CD4-positive, alpha-beta T cell (primary cell): ENCODE measurements at places on chromosomes 1 and 21. TPM values are rescaled to one million over a fixed set of nuclear protein-coding genes. Genes with fewer than 3 reads are reported as not detected.

DNA sequence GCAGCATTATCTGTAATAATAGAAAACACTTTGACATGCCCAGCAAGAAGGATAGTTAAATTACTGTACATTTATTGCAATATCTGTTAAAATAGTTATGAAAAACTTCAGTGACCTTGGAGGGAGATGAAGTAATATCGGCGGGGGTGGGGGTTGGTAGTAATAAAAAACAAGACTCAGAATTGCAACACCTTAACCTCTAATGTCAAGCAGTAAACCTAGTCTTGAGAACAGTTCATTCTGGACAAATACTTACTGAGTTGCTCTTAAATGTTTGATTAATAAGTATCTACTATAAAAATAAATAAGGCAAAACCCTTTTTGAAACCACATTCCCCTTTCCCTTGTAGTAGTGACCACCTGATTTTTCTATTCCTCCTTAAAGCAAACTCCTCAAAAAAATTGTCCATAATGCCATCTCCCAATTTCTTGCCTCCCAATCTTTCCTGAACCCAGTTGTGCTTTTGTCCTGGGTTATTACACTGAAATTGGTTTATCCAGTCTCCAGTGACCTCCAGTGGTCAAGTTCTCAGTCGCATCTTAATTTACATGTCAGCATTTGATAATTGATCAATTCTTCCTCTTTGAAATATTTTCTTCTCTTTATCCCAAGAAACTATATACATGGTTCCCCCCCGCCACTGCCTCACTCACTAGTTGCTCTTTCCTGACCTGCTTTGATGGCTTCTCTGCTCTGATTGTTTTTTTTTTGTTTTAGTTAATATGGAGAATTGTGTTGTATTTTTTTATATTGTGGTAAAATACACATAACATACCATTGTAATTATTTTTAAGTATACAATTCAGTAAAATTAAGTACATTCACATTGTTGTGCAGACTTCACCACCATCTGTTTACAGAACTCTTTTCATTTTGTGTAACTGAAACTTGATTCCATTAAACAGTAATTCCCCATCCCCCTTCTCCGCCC is 36.8 kb downstream of the RAP1A start:
- H3K27ac ChIP-seq = no peak overlapping the region
- no peak overlapping the region for H3K4me3 ChIP-seq
- H3K4me1 ChIP-seq = peaks cover 30% of the 10 kb centered on the region
- DNase-seq = no peak

DNA sequence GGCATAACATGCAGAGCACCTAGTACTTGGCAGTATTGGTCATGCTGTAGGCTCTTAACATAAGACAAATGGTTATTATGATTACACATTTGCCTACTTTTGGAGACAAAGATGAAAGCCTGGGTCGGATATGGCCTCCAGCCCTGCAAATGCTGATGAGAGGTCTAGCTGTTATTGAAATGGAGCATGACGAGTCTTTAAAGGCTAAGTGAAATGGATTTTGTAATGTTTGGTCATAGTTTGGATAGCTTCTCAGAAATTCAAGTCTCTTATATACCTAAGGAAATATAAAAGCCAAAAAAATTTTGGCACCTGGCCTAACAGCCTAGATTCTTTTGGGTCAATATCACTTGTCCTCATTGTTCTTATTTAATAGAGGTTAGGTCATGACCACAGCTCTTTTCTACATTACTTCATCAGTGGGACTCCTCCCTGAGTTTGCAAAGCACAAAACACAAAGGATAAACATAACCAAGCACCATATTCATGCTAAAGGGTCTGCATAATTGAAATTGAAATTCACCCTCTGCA is 69.2 kb upstream of the WLS start:
- H3K27me3 ChIP-seq = no peaks in the 10 kb centered on the region
- H3K36me3 ChIP-seq = no peaks in the 10 kb centered on the region
- DNase-seq = no peak
- H3K4me3 ChIP-seq = no peak overlapping the region
- no peak overlapping the region for H3K27ac ChIP-seq
- no peaks in the 10 kb centered on the region for H3K4me1 ChIP-seq

DNA sequence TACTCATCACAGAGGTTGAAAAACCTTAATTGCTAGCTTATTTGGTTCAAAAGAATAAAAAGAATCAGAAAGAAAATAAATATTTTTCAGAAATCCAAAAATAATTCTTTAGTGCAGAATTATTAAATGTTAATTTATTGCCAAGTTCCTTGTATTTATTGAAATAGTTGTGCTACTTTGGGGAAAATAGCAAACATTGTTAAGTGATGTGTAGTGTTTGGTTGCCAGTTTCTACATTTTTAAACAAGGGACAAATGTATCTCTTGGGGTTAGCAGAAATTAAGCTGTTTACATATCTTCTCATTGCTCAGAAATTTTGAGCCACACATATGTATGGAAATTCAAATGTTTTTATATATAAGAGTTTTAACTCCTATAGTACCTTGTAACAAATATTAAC is 775.0 kb downstream of the USP25 start:
- no peak overlapping the region for H3K4me3 ChIP-seq
- H3K4me1 ChIP-seq = no peaks in the 10 kb centered on the region
- H3K36me3 ChIP-seq = no peaks in the 10 kb centered on the region
- no peak overlapping the region for H3K27ac ChIP-seq

GRCh38 chr1:27444632-27445031 is 45.3 kb downstream of the WASF2 start:
- no peaks in the 10 kb centered on the region for H3K27me3 ChIP-seq
- peaks cover 11% of the 10 kb centered on the region for H3K4me1 ChIP-seq
- no peak overlapping the region for H3K27ac ChIP-seq
- H3K36me3 ChIP-seq = peaks cover 19% of the 10 kb centered on the region
- DNase-seq = no peak

DNA sequence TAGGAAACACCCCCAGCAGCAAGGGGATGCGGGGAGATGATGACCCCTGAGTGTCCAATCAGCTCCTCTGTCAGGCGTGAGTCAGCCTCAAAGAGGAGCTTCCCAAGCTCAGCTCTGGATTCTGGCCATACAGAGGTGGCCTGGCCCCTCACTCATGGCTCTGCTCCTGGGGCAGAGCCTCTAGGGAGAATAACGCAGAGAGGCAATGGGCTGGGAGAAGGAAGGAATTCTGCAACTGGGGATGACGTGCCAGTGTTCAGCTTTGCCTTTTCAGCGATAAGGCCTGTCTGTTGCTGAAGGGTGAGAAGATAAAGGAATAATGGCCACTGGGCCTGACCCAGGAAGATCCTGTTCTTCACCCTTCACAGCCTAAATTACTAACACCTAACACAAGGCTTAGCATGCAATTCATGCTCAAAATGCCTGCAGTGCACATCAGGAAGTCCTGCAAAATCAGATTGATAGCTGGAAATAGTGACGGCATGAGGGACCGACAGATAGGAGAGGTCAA is 92.2 kb downstream of the TBX19 start:
- no peaks in the 10 kb centered on the region for H3K27me3 ChIP-seq
- H3K4me1 ChIP-seq = peaks cover 3% of the 10 kb centered on the region
- H3K27ac ChIP-seq = no peak overlapping the region
- H3K4me3 ChIP-seq = no peak overlapping the region
- no peaks in the 10 kb centered on the region for H3K36me3 ChIP-seq

GRCh38 chr1:243470502-243470901 is 214.7 kb downstream of the SDCCAG8 start:
- H3K36me3 ChIP-seq = no peaks in the 10 kb centered on the region
- H3K4me1 ChIP-seq = peaks cover 3% of the 10 kb centered on the region
- no peak overlapping the region for H3K27ac ChIP-seq

DNA sequence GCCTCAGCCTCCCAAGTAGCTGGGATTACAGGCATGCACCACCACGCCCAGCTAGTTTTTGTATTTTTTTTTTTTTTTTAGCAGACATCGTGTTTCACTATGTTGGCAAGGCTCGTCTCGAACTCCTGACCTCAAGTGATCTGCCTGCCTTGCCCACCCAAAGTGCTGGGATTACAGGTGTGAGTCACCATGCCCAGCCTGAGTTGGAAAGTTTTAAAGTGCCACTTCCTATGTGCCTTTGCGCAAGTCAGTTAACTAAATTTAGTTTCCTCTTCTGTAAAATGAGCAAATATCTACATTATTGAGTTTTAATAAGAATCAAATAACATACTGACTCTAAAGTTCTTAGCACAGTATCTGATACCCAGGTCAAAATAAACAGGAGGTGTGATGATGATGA is 12.4 kb downstream of the SLC19A2 start:
- H3K27ac ChIP-seq = no peak overlapping the region
- no peak for DNase-seq
- no peaks in the 10 kb centered on the region for H3K27me3 ChIP-seq
- peaks cover 4% of the 10 kb centered on the region for H3K36me3 ChIP-seq
- H3K4me3 ChIP-seq = no peak overlapping the region
- no peaks in the 10 kb centered on the region for H3K4me1 ChIP-seq

GRCh38 chr1:55877437-55878232 is 662.5 kb upstream of the USP24 start:
- H3K4me1 ChIP-seq = no peaks in the 10 kb centered on the region
- no peak overlapping the region for H3K4me3 ChIP-seq
- no peak for DNase-seq
- no peaks in the 10 kb centered on the region for H3K36me3 ChIP-seq
- H3K27ac ChIP-seq = no peak overlapping the region

GRCh38 chr1:200474633-200475032 is 64.8 kb upstream of the ZNF281 start:
- H3K27me3 ChIP-seq = peaks cover 6% of the 10 kb centered on the region
- no peak overlapping the region for H3K27ac ChIP-seq
- peaks cover 10% of the 10 kb centered on the region for H3K4me1 ChIP-seq
- no peaks in the 10 kb centered on the region for H3K36me3 ChIP-seq
- DNase-seq = no peak

DNA sequence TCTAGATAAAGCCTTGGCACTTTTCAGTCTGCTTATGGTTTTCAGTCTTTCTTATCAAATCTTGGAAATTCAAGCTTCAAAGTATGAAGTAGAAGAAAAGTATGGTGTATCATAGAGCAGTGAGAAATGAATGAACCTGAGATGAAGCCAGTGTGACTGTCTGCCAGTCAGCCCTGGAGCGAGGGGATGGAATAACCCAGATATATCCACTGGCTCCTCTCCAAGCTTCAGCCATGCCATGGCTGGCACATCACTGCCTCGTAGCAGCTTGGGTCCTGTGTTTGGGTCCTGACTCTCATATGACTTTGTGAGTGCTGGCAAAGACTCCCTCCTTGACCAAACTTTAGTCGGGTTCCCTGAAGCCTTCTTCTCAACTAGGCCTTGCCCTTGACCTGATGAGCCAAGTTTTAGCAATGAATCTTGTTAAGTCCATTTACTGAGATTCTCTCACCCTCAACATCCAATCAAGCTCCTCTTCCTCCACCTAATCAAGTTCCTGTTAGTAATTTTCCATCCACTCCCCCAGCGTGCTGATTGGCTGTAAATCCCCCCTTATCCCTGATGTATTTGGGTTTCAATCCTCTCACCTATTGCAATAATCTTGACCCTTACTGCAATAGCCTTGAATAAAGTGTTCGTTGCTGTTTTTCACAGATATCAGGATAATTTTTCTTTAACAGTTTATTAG is 62.5 kb upstream of the PRDX6 start:
- peaks cover 11% of the 10 kb centered on the region for H3K4me1 ChIP-seq
- no peaks in the 10 kb centered on the region for H3K27me3 ChIP-seq
- H3K36me3 ChIP-seq = peaks cover 24% of the 10 kb centered on the region
- H3K27ac ChIP-seq = no peak overlapping the region
- H3K4me3 ChIP-seq = no peak overlapping the region

- no peak for DNase-seq
- H3K27ac ChIP-seq = no peak overlapping the region
- H3K27me3 ChIP-seq = no peaks in the 10 kb centered on the region
These were observed 14.5 kb upstream of the CFAP298 start for GRCh38 chr21:32626621-32627196.

GRCh38 chr1:206489980-206490770 is 17.2 kb upstream of the RASSF5 start:
- no peak overlapping the region for H3K4me3 ChIP-seq
- H3K4me1 ChIP-seq = peaks cover 4% of the 10 kb centered on the region
- peak; percentile 78 for DNase-seq
- no peak overlapping the region for H3K27ac ChIP-seq
- H3K27me3 ChIP-seq = no peaks in the 10 kb centered on the region

GRCh38 chr21:39705849-39706248 is 39.1 kb upstream of the IGSF5 start:
- H3K27me3 ChIP-seq = no peaks in the 10 kb centered on the region
- no peaks in the 10 kb centered on the region for H3K36me3 ChIP-seq
- H3K4me1 ChIP-seq = no peaks in the 10 kb centered on the region
- H3K4me3 ChIP-seq = no peak overlapping the region

DNA sequence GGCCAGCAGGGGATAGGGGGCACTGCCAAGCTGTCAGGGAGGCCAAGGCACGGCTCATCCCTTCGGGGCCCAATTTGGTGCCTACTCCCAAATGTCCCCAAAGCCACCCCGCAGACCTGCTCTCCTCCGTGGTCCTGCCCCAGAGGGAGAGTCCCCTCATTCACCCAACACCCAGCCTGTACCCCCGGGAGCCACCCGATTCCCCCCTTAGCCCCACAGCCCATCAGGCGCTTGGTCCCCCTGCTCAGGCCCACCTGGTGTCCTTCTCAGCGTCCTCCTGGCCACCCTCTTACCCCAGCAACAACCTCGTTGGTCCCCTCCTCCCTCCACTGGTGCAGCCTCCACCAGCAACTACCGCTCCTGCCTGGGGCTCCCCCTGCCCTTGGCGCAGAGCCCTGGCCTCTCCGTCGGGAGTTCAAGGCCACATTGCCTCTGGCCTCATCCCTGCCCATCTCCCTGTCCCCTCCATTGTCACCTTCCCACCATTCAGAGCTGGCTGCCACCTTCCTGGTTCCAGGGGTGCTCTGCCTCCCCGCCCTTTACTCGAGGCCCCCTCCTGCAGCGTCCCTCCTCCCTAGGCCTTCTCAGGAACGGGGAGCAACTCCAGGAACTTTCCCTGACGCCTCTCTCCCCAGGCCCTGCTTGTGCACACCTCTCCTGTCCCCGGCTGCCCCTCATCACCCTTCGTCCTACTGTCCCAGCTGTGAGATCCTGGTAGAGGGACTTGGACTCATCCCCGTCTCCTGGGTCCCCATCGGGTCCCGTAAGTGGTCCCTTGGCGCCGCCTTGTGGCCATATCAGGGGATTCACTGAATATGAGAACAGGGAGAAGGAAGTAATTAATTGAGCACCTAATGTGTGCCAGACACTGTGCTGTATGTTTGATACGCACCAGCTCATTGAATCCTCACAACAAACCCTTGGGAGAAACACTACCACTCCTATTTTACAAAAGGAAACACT is 73.9 kb downstream of the RAP1GAP start:
- H3K4me1 ChIP-seq = no peaks in the 10 kb centered on the region
- H3K36me3 ChIP-seq = no peaks in the 10 kb centered on the region
- peak; percentile 16 for DNase-seq
- no peak overlapping the region for H3K27ac ChIP-seq
- no peak overlapping the region for H3K4me3 ChIP-seq

GRCh38 chr1:54934869-54935268 is 45.6 kb upstream of the TMEM61 start:
- no peak for DNase-seq
- no peak overlapping the region for H3K27ac ChIP-seq
- H3K27me3 ChIP-seq = no peaks in the 10 kb centered on the region
- H3K36me3 ChIP-seq = no peaks in the 10 kb centered on the region
- no peaks in the 10 kb centered on the region for H3K4me1 ChIP-seq
- no peak overlapping the region for H3K4me3 ChIP-seq

ZBTB40 gene
- 30.6 TPM for total RNA-seq

FOXD3 gene
- not detected for total RNA-seq

IFNLR1 gene
- 1.2 TPM for total RNA-seq

C1orf174 gene
- 16.8 TPM for total RNA-seq

NPHS2 gene
- not detected for total RNA-seq

LHX4 gene
- 0.03 TPM for total RNA-seq

S100A5 gene
- 1.3 TPM for total RNA-seq

TNFRSF1B gene
- 61.9 TPM for total RNA-seq
